Renal cortical epithelial cell (primary cell): ENCODE measurements at places on chromosomes 6 and 20.
A peak's percentile ranks its signal among the peaks of the same experiment; 100 is the strongest.

DNA sequence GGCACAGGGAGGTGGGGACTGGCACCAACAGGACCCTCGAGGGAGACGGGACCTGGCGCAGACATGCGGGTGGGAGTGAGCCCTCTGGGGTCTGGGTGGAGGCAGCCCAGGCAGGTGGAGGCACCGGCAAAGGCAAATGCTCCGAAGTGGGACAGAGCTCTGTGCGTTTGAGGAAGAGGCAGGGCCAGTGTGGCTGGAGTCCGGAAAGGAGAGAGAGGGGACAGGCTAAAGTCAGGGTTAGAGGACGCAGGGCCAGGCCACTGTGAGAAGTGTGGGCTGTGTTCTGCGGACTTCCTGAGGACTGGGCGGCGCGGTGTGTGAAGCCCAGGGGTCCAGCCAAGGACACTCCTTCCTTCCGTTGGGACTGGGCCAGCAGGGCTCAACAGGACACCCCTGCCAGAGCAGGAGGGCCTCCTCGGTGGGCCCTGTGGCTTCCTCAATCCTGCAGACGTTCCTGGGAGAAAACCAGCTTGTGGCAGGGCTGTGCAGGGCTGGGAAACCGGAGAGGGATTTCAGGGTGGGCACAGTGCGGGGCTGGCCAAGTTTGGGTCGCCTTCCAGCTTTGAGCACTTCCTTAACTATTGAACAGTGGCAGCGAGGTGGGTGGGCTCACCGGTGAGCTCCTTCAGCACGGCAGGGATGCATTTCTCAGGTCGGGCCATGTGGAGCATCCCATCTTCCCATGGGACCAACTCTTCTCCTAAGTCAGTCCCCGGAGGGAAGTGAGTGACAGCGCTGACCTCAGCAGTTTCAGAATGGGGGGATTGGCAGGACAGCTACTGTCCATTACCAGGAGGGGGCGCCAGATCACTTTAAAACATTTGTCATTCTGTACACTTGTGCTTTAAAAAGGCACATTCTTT is 22.5 kb downstream of the MOCS3 start:
- DNase-seq: no peak

- peak; percentile 44 for DNase-seq
Observed at GRCh38 chr20:51586005-51586440, 43.5 kb upstream of the NFATC2 start.

- no peak for DNase-seq
Observed at GRCh38 chr20:44649126-44649525, 2.4 kb downstream of the ADA start.

DNA sequence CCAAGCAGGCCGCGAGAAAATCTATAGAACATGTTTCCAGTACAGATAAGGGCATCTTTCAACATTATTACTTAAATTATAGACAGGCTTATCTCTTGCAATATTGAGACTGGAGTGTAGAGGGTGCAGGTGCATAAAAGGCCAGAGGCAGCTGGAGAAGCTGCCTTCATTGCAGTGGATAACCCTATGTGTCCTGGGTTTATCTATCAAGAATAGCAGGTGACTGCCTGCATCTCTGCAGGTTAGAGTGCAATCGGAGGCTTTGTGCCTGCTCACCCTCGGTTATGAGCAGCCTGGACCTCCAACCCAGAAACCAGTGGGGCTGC is 28.7 kb upstream of the ECI2 start:
- no peak for DNase-seq

GRCh38 chr6:100664274-100665040 is 199.7 kb upstream of the SIM1 start:
- DNase-seq: peak; percentile 50

DNA sequence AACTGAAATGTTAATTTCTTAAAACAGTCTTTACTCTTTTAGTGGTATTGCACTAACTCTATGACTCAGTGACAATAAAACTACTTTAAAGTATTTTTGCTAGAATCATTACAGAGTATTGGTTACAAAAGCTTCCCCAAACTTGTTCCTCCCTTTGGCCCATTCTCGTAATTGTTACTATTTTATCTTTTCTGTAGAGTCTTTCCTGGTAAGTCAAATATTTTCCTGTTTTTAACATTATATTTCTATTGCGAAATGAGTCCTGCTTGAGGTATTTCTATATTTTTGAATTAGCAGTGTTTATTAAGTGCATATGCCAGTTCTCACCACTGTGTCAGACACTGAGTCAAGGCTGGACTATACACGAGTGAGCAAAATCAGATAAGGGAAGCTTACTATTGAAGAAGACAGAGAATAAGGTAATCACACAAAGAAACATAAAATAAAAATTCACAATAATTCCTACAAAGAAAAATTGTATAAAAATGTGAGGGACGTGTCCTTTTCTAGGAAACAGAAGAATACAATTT is 970.5 kb downstream of the EYS start:
- no peak for DNase-seq

DNA sequence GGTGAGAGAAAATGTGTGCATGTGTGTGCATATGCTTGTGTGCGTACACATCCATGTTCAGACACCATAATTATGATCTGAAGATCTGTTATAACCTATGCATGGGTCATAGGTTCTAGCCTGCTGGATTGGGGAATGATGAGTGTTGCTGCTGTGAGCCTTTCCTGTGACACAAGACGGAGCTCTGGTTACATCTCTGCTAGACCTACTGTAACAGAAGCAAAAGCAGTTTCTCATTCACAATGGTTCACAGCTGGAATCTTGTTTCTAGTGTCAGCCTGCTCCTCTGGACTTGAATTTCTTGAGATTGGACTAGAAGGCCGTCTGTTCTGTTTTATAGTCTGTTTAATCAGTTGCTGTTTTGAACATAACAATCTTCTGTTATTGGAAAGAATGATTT is 40.1 kb downstream of the DEFB114 start:
- DNase-seq: no peak

- no peak for DNase-seq
Observed at GRCh38 chr20:45067558-45067957, 33.4 kb downstream of the KCNS1 start.
